ENCODE measurements at places on chromosomes 16 and 17. TPM values are rescaled to one million over a fixed set of nuclear protein-coding genes. Genes with fewer than 3 reads are reported as not detected.

ZFHX3 gene
- 8.5 TPM for polyA plus RNA-seq

KRT38 gene
- polyA plus RNA-seq = not detected

CCL14 gene
- polyA plus RNA-seq = not detected

CFAP52 gene
- not detected for polyA plus RNA-seq

SCN4A gene
- polyA plus RNA-seq = 19.6 TPM

PIPOX gene
- 1.1 TPM for polyA plus RNA-seq

GLIS2 gene
- polyA plus RNA-seq = 19.8 TPM

OTOA gene
- not detected for polyA plus RNA-seq

TEKT5 gene
- 0.16 TPM for polyA plus RNA-seq

SLFN12L gene
- polyA plus RNA-seq = 0.66 TPM

EFNB3 gene
- 3.2 TPM for polyA plus RNA-seq

CTRL gene
- not detected for polyA plus RNA-seq

VTN gene
- polyA plus RNA-seq = 0.49 TPM

ZNF205 gene
- polyA plus RNA-seq = 12.3 TPM

TMEM114 gene
- not detected for polyA plus RNA-seq

PLLP gene
- 1.0 TPM for polyA plus RNA-seq

HS3ST2 gene
- not detected for polyA plus RNA-seq

PPP1R1B gene
- 0.96 TPM for polyA plus RNA-seq

TPSD1 gene
- 0.64 TPM for polyA plus RNA-seq

CBFA2T3 gene
- polyA plus RNA-seq = 18.5 TPM

KRT36 gene
- polyA plus RNA-seq = not detected

MAPK8IP3 gene
- 27.6 TPM for polyA plus RNA-seq

WRAP53 gene
- 8.3 TPM for polyA plus RNA-seq

TPPP3 gene
- 329 TPM for polyA plus RNA-seq

MYH13 gene
- polyA plus RNA-seq = 0.69 TPM

KCNAB3 gene
- polyA plus RNA-seq = 6.3 TPM

TNFRSF17 gene
- polyA plus RNA-seq = not detected

MFSD6L gene
- 0.58 TPM for polyA plus RNA-seq

MT1A gene
- not detected for polyA plus RNA-seq

CYB5B gene
- polyA plus RNA-seq = 68.0 TPM

DBNDD1 gene
- polyA plus RNA-seq = 9.7 TPM

FMNL1 gene
- polyA plus RNA-seq = 16.8 TPM

CIITA gene
- polyA plus RNA-seq = not detected

KIF19 gene
- polyA plus RNA-seq = 1.1 TPM

NAT9 gene
- 41.4 TPM for polyA plus RNA-seq

RPRML gene
- polyA plus RNA-seq = 0.21 TPM

RTN4RL1 gene
- 1.6 TPM for polyA plus RNA-seq

TERB1 gene
- polyA plus RNA-seq = not detected

CHTF18 gene
- polyA plus RNA-seq = 26.9 TPM

PRSS22 gene
- polyA plus RNA-seq = not detected

TMEM204 gene
- polyA plus RNA-seq = 8.7 TPM

UMOD gene
- polyA plus RNA-seq = not detected

PLA2G10 gene
- polyA plus RNA-seq = not detected

ACAP1 gene
- 5.3 TPM for polyA plus RNA-seq

CA7 gene
- not detected for polyA plus RNA-seq

CTRB2 gene
- polyA plus RNA-seq = not detected

KRTAP4-16 gene
- polyA plus RNA-seq = not detected

C17orf67 gene
- polyA plus RNA-seq = 2.4 TPM

FBXO39 gene
- 0.21 TPM for polyA plus RNA-seq

IGSF6 gene
- 2.1 TPM for polyA plus RNA-seq

Measured in muscle of arm (tissue), 14 donors.